ENCODE measurements at places on chromosomes 6 and 20. TPM values are rescaled to one million over a fixed set of nuclear protein-coding genes. Genes with fewer than 3 reads are reported as not detected.

DNA sequence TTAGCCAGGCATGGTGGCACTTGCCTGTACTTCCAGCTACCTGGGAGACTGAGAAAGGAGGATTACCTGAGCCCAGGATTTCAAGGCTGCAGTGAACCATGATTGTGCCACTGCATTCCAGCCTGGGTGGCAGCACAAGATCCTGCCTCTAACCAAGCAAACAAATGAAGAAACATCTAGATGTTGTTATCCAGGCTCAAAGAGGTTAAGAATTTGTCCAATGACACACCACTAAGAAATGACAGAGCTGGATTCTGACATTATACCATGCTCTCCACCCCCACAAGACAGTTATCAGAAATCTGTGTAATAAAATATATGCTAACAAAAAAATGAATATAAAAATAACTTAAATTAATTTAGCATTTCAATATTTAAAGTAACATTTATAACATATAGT is 925.5 kb upstream of the SLC35B3 start:
- no peak for DNase-seq

GRCh38 chr6:121849477-121849876 is 414.0 kb downstream of the GJA1 start:
- DNase-seq = no peak

- DNase-seq = no peak
These were observed 7.1 kb upstream of the DDO start for GRCh38 chr6:110422444-110422822.

DNA sequence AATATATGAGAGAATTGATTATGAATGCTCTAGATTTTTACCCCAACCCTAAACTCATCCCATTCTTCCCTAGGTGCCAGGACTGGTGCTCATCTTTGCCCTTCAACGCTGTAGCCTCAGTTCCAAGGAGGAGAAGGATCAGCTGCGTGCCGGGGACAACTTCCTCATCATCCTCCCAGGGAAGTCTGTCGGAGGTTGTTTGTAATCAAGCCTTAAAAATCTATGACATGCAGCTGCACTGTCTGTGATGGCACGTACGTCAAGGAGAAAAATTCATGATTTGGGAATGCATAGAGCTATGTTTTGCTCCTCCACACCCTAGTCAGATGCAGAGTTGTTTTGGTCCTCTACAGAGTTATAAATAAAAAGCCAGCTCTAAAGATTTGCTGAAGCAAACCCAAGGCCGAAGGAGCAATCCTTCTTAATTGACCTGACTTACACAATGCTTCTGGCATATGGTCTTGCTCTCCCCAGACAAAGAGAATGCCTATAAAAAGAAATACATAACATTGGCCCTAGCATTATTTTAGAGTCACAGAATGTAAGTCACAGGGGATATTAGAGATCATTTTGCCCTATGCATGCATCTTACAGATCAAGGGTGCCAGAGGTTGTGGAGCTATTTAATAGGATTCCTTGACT is 244.2 kb downstream of the HIVEP2 start:
- DNase-seq = no peak

- DNase-seq = no peak
These were observed 120.9 kb downstream of the SYCP2 start for GRCh38 chr20:59812286-59813125.

- DNase-seq = peak; percentile 82
These were observed at the start of gene TBX18 for GRCh38 chr6:84764332-84765049. Gene TBX18 (minus strand): TSS chr6:84764598. CDS start chr6:84764181, 417 bp downstream.

DNA sequence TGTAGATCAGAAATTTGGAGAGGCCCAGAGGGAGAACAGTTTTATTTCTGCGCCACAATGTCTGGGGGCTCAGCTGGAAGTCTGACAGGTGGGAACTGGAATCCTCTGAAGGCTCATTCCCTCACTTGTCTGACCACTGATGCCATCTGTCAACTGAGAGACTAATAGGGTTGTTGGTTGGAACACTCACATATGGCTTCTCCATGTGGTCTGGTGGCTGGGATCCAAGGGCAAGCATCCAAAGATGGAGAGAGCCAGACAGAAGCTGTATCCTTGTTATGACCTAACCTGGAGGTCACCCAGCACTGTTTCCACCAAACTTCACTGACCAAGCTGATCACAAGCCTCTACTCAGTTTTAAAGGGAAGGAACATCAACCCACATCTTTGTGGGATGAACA is 117.9 kb upstream of the AKAP12 start:
- DNase-seq = no peak

- DNase-seq = no peak
These were observed 29.2 kb downstream of the OSBPL2 start for GRCh38 chr20:62267543-62267942.

GRCh38 chr20:13274275-13274861 is 53.3 kb downstream of the ISM1 start:
- peak; percentile 49 for DNase-seq

GRCh38 chr20:6401893-6402557 is 279.2 kb upstream of the FERMT1 start:
- DNase-seq = no peak

DNA sequence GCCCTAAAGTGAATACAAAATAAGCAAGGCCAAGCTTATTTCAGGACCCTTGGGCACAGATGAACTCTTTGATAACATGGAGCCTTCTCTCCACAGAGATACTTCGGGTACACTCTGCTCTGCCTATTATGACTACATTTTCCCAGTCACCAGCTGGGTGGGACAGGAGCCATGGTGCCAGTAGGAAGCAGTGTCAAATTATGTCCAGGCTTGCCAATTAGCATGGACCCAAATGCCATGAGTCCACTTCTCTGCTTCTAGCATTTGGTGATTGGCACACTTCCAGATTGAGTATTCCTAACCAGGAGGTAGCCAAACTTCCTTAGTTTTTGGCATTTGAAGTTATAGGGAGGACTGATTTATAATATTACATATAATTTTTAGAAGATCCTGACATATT is 513.8 kb upstream of the HTR1E start:
- no peak for DNase-seq

- no peak for DNase-seq
These were observed 2.2 kb downstream of the RXRB start for GRCh38 chr6:33198159-33198852.

GRCh38 chr20:53574259-53574789 is 19.3 kb downstream of the ZNF217 start:
- peak; percentile 10 for DNase-seq

DNA sequence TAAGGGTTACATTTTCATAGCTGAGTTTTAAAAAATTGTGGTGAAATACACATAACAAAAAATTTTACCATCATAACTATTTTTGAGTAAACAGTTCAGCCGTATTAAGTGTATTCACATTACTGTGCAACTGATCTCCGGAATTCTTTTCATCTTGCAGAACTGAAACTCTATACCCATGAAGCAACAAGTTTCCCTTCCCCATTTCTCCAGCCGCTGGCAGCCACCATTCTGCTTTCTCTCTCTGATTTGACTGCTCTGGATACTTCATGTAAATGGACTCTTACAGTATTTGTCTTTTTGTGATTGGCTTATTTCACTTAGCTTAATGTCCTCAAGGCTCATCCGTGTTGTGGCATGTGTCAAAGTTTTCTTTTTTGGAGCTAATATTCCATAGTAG is 341.6 kb downstream of the QKI start:
- DNase-seq = no peak

DNA sequence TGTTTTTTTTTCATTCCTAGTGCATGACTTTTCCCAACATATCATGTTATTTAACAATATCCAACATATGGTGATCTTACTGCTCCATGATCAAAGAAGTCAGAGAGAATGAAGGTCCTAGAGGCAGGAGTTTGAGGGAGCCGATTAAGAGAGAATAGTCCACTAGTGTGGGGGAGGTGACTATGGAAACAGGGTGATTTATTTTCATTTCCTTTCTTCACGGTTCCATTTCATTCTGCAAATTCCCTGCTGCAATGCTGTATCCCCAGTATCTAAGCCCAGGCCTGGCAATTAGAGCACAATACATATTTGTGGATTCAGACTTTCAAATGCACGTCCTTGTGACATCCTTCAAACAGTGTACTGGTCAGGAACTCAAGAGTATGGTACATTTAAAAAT is 91.4 kb downstream of the CD83 start:
- no peak for DNase-seq

GRCh38 chr6:25053875-25054371 is 118.2 kb upstream of the RIPOR2 start:
- no peak for DNase-seq

- no peak for DNase-seq
These were observed 159.1 kb downstream of the QKI start for GRCh38 chr6:163573503-163574179.

GRCh38 chr20:41000628-41001027 is 28.0 kb upstream of the TOP1 start:
- no peak for DNase-seq

DNA sequence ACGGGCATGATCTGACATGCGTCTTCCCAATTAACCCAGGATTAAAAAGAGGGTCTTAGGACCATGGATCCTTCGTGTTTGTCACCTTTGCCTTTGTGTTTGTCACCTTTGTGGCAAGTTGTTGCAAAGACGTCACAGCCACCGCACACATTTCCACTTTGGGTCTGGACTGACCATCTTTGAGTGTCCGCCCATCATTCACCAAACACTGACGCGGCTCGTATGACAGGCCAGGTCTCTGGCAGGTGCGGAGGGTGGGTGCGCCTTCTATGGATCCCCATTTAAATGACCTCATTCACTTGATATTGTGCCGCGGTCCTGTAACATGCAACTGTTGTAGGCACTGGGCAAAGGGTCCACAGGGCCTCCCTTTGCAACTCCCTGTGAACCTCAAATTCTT is 404.1 kb downstream of the TAF4 start:
- no peak for DNase-seq

DNA sequence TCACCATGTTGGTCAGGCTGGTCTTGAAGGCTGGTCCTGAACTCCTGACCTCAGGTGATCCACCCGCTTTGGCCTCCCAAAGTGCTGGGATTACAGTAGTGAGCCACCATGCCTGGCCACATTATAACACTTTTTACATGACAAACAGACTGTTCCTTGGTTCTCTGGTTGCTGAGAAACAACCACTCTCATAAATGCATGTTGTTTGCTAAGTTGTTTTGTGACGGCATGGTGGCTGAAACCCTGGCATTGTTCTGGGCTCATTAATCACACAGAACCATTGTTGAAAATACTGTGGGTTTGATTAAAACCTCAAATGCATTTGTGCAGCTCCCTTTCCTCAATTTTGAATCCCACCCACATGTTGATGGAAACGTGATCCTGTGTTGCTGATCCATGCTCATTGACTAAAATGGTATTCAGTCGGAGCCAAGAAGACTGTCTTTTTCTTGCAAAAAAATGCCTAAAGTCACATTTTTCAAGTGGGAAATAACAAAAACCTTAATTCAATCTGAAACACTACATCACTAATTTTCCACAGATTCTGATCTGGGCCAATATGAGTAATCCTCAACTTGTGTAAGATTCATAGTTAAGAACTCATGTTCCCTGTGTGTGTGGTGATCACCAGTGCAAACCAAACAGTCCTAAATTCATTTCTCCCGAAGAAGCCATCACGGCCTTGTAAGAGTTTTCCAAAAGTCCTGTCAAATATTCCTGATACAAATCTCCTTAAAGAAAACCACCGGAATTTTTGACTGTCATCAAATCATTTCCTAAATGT is 132.8 kb downstream of the FNDC1 start:
- no peak for DNase-seq

DNA sequence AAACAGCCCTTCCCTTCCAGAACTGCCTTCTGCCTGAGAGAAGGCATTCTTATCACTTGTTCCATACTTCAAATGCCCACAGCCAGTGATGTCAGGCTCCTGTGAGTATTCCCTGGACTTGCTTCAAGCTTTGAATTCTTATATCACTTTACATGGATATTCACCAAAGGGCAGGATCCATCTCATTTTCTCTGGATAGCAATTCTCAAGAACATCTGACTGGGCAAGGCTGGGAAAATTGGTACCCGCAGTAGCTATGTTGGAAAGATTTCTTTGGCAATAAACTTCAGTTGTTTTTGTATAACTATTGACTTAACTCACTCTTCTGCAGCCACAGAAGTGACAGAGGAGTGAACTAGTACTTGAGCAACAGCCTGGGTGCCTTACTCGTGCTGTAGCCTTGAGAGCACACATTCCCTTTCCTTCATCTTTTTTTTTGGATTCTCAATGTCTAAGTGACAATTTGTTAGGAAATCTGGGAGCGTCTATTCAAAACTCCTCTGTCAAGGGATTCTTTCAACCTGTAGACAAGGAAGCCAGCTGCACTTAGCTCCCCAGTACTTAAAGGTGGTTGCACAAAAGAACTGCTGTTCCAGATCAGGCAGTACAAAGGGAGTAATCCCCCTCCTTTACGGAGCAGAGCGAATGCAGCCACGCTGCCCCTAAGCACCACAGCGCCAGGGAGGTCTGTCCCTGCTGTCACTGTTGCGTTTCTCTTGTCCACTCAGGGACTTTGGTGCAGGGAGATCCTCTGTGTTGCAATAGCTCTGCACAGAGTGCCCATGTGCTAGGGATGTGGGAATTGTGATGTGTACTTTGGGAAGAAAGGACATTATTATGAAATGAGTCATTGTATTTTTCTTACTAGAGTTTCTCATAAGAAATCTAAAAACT is 69.6 kb downstream of the JAG1 start:
- DNase-seq = peak; percentile 56

DNA sequence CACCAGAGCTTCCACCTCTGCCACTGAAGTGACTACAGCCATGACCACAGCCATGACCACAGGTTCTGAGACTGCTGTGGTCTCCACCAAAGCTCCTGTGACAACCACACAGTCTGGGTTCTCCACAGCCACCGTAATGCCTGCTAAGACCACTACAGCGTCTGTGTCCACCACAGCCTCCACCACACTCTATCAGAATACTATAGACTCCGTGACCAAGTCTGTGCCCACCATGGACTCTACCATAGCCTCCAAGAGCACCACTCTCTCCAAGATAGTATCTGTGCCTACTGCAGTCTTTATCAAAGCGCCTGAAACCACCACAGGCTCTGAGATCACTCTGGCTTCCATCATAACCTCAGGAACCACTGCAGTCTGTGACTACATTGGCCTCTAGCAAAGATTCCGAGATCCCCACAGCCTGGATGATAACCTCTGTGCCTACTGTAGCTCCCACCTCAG is 18.3 kb upstream of the MUC21 start:
- no peak for DNase-seq

- DNase-seq = no peak
These were observed 23.6 kb downstream of the NEDD9 start for GRCh38 chr6:11208854-11209253.

- DNase-seq = no peak
These were observed 57.1 kb downstream of the RWDD2A start for GRCh38 chr6:83250235-83250634.

- DNase-seq = no peak
These were observed 104.2 kb downstream of the CDYL start for GRCh38 chr6:4880363-4880762.

MICB gene
- polyA plus RNA-seq = 2.2 TPM

TULP1 gene
- polyA plus RNA-seq = 11.9 TPM

LAMP5 gene
- 2.9 TPM for polyA plus RNA-seq

ANGPT4 gene
- 0.11 TPM for polyA plus RNA-seq

CTCFL gene
- polyA plus RNA-seq = 0.49 TPM

CD2AP gene
- 41.6 TPM for polyA plus RNA-seq

GGTLC1 gene
- 1.4 TPM for polyA plus RNA-seq

CPNE5 gene
- 6.5 TPM for polyA plus RNA-seq

SUMO4 gene
- polyA plus RNA-seq = 1.0 TPM

CLPSL2 gene
- not detected for polyA plus RNA-seq

KCNK17 gene
- polyA plus RNA-seq = 18.7 TPM

WDR27 gene
- polyA plus RNA-seq = 86.3 TPM
